ENCODE measurements at places on chromosomes 3 and 15.

GRCh38 chr3:32398531-32398930 lies 6.9 kb downstream of the CMTM7 start:
- no peak for DNase-seq

DNA sequence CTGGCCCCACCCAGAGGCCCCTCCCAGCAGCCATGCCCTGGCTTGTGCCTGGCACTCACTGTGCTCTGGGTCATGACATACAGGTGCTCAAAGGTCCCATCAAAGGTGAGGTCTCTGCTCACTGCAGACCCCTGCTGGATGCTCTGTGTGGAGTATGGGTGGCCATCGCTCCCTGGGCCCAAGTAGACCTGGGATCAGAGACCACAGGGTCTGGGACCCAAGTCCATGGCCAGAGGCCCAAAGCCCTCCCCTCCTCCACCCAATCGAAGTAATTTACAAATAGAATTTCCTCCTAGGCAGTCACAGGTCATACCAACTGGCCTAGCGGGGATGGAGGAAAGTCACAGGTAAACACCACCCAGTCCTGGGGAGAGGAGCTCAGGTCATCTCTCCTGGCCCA lies 7.6 kb downstream of the PLXNB1 start:
- DNase-seq, result no peak

- DNase-seq, result no peak
Observed at GRCh38 chr3:160448845-160449635, 546 bp downstream of the TRIM59 start.

DNA sequence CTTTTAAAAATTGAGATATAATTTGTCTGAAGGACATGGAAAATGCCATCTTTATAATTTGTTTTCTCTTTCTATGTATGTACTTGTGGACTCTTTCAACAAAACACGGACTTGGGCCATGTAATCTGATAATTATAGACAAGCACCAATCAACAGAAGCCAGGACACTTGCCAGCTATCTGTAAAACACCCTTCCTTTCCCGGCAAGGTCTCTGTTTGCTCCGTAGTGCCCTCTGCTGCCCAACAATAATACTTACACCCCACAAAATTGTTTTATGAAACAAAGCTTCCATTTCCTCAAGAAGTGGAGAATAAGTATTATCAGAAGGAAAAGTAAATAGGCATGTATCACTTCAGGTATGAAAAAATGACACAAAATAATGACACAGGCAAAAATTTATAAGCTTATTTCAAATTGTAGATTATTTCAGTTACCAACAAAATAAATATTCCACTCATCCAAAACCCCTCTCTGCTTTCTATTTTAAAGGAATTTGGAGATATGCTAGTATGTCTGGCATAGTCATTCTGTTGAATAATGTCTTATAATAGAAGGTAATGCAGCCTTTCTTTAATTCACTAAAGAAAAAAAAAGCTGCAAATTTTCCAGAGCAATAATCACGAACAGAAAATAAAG lies 32.8 kb downstream of the MYH15 start:
- peak; percentile 16 for DNase-seq

GRCh38 chr3:15519096-15519495 lies 2.4 kb downstream of the COLQ start:
- DNase-seq, result no peak

GRCh38 chr3:122858373-122858772 lies 63.5 kb downstream of the SLC49A4 start:
- no peak for DNase-seq

DNA sequence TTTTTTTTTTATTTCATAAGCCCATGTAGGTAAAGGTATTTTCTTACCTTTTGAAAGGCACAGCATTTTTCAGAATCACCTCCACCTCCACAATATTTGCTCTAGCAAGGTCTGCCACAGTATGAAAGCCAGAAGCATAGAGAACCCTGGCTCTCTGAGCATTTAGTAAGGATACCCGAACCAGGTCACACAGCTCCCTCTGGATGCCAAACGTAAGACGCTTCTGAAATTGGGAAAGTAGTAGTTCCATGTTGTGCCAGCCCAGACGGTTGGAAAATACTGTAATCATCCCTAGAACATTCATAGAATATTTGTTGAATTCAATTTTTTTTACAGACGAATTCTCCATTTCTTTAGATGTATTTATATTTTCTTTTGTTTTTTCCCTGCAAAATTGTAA lies 52.4 kb downstream of the POLQ start:
- DNase-seq, result no peak

GRCh38 chr3:28726840-28727239 lies 378.2 kb upstream of the AZI2 start:
- no peak for DNase-seq

DNA sequence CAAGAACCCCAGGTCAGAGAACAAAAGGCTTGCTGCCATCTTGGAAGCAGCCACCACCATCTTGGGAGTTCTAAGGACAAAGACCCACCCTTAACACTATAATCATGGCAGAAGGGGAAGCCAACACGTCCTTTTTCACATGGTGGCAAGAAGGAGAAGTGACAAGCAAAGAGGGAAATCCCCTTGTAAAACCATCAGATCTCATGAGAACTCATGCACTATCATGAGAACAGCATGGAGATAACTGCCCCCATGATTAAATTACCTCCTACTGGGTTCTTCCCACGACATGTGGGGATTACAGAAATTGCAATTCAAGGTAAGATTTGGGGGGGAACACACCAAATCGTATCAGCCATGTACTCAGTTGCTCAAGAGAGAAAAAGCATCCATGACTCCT lies 21.1 kb upstream of the GBE1 start:
- no peak for DNase-seq

- no peak for DNase-seq
Observed at GRCh38 chr3:123444023-123444422, 4.9 kb downstream of the ADCY5 start.

DNA sequence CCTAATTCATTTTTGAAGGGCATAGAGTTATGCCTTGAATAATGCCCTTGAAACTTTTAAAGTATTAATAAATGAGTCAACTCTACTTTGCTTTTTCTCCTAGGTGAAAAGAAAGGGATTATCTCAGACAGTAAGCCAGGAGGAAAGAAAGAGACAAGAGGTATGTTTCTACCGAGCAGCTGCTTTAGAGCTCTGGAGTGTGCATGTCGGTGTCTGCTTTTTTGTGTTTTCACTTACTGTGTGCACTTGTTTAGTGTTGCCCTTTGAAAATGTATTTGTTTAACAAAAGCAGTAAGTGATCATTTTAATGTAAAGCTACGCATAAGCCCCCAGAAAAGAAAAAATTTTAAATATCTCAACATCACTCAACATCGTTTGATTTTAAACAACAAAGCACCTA lies 28.1 kb downstream of the ARHGEF26 start:
- DNase-seq, result no peak

- no peak for DNase-seq
Observed at GRCh38 chr3:99396651-99397275, 241.6 kb upstream of the COL8A1 start.

DNA sequence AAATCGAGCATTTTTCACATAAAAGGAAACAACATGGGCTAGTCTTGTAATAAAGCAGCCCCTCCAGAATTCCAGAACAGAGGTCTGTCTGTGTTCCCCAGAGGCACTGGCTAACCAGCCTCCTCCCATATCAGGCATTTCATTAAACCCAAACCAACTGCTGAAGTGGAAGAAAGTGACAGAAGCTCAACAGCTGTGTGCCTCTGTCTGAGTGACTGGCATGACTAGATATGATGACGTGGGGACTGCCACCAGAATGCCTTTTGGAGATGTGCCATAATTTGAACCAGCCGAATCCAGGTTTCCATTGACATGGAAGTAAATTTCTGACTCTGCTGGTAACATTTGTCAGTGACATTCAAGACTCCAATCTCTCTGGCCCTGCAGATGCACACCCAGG lies 8.7 kb downstream of the LIMD1 start:
- no peak for DNase-seq

DNA sequence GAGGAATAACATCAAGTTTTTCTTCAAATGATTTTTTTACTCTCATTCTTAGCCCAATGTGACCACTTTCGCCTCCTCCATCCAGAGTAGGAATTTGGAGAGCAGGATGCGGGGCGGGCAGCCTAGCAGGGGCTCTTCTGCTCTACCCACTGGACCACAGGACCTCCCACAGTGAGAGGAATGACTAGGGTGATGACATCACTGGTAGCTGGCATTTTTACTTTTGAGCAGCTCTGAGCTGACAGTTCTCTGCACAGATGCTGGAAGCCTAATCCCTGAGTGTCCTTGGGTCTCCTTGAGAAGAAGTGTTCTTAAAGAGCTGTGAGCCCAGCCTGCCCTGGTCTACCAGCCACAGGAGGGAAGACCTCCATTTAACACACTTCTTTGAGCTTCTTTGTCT lies 1.4 kb upstream of the HCN4 start:
- DNase-seq, result no peak

DNA sequence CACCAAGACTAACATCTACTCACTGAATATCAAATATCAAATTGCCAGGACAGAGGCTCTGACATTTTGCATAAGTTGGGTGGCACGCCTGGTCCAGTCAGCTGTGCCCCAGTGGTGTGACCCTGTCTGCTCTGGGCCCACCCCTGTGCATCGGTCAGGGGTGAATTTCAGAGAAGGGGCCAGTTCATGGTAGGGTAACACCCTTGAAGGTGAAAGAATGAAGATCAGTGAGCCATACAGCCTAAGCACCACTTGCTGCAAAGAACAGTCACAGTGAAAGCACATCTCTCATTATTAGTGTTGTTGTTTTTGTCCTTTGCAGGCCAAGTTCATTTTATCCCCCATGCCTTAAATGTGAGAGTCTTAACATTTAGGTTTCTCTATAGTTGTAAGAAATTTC lies 86.8 kb downstream of the MYRIP start:
- DNase-seq, result no peak

- no peak for DNase-seq
Observed at GRCh38 chr3:50617096-50617791, at the start of gene MAPKAPK3. TSS of gene MAPKAPK3 (plus strand) at chr3:50617151. CDS start at chr3:50617566, 415 bp downstream.

DNA sequence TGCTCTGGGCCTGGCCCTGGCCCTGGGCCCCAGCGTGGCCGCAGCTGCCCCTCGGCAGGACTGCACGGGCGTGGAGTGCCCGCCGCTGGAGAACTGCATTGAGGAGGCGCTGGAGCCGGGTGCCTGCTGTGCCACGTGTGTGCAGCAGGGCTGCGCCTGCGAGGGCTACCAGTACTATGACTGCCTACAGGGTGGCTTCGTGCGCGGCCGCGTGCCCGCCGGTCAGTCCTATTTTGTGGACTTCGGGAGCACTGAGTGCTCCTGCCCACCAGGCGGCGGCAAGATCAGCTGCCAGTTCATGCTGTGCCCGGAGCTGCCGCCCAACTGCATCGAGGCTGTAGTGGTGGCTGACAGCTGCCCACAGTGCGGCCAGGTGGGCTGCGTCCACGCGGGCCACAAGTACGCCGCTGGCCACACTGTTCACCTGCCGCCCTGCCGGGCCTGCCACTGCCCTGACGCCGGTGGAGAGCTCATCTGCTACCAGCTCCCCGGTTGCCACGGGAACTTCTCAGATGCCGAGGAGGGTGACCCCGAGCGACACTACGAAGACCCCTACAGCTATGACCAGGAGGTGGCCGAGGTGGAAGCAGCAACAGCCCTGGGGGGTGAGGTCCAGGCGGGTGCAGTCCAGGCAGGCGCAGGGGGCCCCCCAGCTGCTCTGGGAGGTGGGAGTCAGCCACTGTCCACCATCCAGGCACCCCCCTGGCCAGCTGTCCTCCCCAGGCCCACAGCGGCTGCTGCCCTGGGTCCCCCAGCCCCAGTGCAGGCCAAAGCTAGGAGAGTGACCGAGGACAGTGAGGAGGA lies 21.7 kb downstream of the FBLN2 start:
- DNase-seq, result no peak

DNA sequence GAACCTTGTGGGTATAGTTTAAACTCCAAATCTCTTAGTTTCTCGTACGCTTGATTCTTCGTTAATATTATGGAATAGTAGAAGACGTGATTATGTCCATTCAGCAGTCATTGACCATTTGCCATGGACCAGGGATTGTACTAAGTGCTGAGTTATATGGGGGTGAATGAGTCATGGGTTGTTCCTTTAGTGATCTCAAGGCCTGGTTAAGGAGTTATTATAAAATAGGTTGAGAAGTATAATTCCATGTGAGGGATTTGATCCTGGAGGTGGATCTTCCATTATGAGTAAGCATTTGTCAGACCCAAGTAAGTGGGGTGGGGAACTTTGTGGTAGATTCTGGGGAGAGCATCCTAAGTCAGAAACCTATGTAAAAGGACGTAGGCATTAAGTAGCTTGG lies 15.4 kb downstream of the NR2C2 start:
- DNase-seq, result no peak

- DNase-seq, result no peak
Observed at GRCh38 chr3:139710212-139710611, 32.4 kb upstream of the NMNAT3 start.

All from stimulated activated CD8-positive, alpha-beta memory T cell treated with anti-CD3 and anti-CD28 coated beads, Interleukin-4, amount 100 ng/mL, for 1 hour (primary cell).